ENCODE measurements at places on chromosomes 7 and 10.

DNA sequence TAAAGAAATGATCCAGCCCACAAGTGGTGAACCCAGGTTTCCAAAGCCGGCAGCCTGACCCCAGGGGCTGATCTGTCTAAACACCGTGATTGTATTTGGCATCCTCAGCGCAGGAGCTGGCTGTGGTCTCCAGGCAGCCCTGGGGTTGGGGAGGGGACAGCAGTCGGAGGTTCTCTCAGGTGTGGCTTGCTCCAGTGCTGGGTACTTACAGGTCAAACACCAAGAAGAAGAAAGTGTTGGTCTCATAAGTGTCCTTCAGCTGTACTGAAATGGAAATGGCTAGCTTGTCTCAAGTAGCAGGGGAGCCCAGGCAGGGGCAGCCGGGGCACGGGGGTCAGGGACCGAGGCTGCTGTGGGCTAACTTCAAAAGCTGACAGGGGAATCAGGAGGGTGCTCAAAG, 6.0 kb downstream of the PHKG1 start:
- DNase-seq, result no peak

DNA sequence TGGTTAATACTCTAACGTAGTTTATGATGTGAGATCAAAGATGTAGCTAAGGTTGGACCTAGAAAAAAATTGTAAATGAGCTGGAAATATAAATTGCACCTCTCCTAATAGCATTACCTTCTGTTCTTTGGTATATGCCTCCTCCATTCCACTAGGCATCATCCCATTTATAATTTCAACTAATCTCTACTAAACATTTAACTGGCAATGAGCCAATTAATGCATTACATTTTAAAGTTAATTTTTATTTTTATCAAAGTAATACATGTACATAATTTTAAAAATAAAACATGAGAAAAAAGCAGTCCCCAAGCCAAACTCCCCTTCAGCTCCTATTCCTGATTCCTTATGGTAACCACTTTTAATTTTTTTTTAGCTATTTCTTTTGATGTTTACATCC, 35.1 kb upstream of the SKAP2 start:
- no peak for DNase-seq

- DNase-seq, result no peak
Measured at GRCh38 chr10:130378556-130379400, 242.6 kb downstream of the GLRX3 start.

- DNase-seq, result no peak
Measured at GRCh38 chr10:110980807-110981206, 61.4 kb downstream of the SHOC2 start.

DNA sequence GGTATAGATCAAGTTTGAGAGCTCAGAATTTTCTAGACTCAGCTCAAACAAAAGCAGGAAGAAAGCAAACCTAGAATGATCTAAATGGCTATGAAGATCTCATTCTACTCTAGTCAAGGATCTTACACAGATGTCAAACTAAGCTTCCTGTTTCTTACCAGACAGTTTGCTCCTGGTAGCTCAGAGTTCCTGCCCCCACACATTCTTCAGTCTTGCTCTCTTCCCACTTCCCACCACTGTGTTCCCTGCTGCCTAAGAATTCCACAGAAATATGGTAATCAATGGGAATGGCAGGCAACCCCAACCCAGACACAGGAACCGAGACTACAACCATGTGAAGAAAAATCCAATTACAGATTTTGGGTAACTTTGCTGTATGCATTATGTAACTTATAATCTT, 133.4 kb upstream of the PTN start:
- peak; percentile 20 for DNase-seq

DNA sequence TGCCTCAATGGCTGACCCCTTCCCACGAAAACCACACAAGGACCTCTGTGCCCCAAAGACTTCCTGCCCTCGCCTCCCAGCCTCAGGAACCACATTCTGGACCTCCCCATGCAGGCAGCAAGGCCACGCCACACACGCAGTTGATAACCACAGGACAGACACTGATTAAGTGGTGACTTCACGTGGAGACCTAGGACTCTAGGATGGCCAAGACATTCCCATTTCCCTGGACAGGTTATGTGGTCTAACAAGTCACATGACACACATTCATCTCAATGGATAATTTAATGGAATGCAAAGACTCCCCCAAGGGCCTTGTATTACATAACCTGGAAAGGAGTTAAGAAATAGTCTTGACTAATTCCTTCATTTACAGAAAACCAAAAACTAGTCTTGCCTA, 110.2 kb downstream of the LARP4B start:
- DNase-seq, result peak; percentile 68

DNA sequence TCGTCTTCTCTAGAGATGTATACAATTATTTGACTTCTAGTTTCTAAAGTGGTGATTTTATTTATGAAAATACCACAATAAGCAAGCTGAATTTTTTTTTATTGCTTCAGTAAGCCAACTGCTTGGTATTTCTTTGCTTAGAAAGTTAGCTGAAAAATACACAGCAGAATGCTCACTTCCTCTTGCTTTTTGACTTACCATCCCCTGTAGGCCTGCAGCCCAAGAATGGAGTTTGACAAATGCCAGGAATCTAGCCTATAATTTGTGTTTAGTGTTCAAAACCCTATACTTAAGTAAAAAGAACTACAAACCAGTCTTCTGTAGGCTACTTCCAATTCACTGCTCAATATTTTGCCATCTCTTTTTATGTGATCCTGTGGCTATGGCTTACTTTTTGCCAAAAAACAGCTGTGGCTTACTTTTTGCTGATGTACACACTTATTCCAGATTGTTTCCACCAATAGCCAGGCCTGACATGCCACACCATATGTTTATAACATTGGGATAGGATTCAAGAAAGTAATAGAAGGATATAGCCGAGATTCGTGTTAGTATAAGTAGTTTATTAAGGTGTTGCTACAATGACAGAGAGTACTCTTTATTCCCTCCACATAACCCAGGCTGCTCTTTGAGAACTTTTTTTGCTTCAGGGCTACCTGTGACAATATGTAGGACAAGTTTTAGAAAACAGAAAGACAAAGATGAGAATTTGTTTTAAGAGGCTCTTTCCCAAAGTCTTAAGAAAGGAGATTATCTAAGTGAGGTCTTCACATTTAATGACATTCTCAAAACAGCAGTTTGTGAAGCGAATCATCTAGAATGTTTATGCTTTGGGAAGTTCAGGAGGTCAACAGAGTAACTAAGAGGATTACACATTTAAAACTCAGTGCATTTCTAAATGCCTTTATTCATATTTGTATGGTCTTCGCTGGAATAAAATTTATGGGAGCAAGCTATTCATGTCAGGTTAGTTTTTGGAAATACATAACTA, 263.9 kb upstream of the FZD1 start:
- no peak for DNase-seq

DNA sequence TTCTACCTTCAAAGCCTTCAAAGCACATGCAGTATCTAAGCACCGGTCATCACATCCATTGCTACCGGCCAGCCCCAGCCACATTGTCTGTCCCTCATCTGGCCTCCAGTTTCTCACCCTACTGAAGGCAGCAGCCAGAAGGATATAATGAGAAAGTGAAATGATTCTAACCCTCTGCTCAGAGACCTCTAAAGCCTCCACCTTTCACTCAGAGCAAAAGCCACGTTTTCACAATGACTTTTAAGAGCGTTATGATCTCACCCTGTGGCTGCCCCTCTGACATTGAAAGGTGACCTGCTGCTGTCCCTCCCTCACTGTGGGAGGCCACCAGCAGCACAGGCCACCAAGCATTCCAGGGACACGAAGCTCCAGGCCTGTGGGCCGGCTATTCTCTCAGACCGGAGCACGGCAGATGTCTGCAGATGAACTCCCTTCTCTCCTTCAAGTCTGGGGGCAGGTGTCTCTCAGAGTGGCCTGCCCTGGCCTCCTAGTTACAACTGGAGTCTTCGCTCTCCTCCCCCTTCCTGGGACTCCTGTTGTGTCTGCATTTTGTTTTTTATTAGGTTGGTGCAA, 94.9 kb upstream of the EEPD1 start:
- no peak for DNase-seq

DNA sequence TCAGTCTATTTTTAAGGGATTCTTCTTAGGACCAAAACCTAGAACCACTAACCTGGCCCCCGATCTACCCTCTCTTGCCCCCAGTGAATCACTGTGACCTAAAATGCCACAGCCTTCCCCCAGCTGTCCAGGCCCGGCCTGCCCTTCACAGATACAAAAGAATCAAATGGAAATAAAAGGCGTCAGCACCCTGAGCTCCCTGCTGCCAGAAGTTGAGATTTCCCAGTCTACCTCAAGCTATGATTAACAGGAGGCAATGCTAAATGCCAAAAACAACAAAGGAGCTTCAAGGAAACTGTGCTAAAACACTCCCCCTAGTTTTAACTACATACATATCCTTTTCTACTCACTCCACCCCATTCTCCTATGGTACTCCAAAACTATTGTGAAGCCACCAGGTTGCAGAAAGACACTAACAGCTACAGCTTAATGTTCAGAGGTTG, 67.8 kb downstream of the GSAP start:
- DNase-seq, result peak; percentile 92

- DNase-seq, result peak; percentile 20
Measured at GRCh38 chr7:81195033-81195432, 276.2 kb upstream of the SEMA3C start.

GRCh38 chr7:41374150-41374848, 328.6 kb downstream of the INHBA start:
- DNase-seq, result no peak

- DNase-seq, result peak; percentile 75
Measured at GRCh38 chr10:51074238-51075028, at the start of gene PRKG1. PRKG1 (plus strand) TSS chr10:51074487.

GRCh38 chr10:125707541-125708468, 11.7 kb upstream of the EDRF1 start:
- peak; percentile 27 for DNase-seq

GRCh38 chr7:144775749-144776148, 60.1 kb downstream of the TPK1 start:
- DNase-seq, result no peak

- DNase-seq, result no peak
Measured at GRCh38 chr7:118312966-118313365, 88.5 kb downstream of the ANKRD7 start.

- no peak for DNase-seq
Measured at GRCh38 chr10:97549587-97550322, 22.8 kb upstream of the ANKRD2 start.

- no peak for DNase-seq
Measured at GRCh38 chr10:79492256-79492655, 20.1 kb upstream of the EIF5AL1 start.

GRCh38 chr7:117185124-117185523, 137.7 kb downstream of the WNT2 start:
- DNase-seq, result no peak

DNA sequence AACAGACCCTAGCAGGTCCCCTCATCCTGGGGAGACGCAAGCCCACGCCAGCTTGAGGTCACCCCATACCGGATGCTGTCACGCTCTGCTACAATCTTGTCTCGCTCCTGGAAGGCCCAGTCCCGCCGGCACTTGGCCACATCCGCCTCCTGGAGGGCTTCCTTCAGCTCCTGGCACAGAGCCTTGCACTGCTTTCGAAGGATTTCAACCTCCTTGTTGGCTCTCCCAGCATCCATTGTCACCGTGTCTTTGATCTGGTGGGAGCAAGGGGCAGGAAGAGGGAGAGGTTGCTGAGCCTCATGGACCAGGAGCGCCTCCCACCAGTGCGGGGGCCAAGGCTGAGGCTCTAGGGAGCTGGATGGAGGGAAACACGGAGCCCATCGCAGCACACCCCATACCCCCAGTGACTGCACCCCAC, 90.9 kb downstream of the DLG5 start:
- DNase-seq, result peak; percentile 36

- no peak for DNase-seq
Measured at GRCh38 chr7:140723006-140723405, 26.5 kb downstream of the NDUFB2 start.

DNA sequence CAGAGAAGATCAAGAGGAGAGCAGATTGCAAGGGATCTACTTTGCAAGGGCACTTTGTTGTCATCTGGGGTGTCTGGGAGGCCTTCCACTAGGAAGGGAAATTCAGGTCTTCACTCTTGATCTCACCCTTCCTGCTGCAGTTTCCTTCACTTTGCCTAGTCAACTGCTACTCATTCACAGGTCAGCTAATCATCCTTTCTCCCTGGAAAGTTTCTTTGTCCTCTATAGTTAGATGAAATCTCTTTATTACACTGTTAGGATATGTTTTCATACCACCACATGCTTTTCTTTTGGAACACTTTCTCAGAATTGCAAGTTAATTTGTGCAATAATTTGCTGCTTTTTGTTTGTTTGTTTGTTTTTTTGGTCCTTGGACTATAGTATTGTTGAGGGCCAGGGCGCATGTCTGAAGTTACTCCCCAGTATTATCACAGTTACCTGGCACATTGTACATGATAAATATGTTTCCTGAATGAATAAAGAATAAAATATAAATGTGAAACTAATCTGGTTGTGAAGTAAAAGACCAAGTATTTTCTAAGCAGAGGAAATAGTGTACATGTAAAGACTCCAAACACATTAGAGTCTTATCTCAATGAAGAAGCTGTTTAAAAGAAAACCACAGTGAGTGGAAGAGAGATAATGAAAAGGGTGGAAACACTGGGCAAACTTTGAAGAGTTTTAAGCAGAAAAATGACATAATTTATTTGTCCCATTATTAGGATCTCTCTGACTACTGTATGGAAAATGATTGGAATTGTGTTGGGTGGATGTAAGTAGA, 139.9 kb upstream of the DGKB start:
- no peak for DNase-seq

GRCh38 chr7:25732766-25733217, 419.2 kb upstream of the NFE2L3 start:
- DNase-seq, result no peak

- no peak for DNase-seq
Measured at GRCh38 chr7:8114175-8114574, 145.6 kb downstream of the GLCCI1 start.

DNA sequence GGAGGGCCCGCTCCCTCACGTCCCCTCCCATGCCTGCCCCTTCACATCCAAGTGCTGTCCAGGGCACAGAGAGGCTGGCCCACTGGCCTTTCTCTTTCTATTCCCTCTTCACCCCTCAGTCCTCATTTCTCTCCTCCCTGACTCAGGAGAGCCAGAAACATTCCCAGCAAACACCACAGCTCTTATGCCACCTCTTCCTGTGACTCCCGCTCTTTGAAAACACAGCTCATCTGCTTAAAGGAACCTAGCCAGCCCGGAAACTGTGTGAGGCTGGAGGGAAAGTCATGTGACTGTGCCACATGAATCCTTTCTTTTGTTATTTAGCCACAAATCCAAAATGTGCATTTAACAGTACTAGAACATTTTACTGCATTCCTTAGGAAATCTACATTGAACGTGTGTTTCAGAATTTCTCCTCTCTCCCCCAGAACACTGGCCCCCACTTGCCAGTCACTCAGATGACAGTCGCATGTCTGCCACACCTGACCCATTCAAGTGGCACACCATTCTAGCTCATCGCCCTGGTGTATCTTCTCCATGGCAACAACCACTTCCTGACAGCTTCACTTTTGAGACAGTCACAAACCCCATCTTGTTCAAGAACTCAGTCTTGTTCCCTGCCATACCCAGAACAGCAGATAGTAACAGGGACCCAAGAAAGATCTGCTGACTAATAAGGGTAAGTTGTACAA, 42.8 kb downstream of the GRB10 start:
- DNase-seq, result no peak

GRCh38 chr7:28748933-28749584, 209.1 kb downstream of the TRIL start:
- DNase-seq, result peak; percentile 20

- DNase-seq, result peak; percentile 71
Measured at GRCh38 chr7:99132595-99133321, 11.2 kb downstream of the SMURF1 start.
